ENCODE measurements at places on chromosomes 1 and 21. TPM values are rescaled to one million over a fixed set of nuclear protein-coding genes. Genes with fewer than 3 reads are reported as not detected.

Gene KRTAP21-2
- not detected for total RNA-seq

Gene MANEAL
- 0.57 TPM for total RNA-seq

Gene CFHR3
- not detected for total RNA-seq

Gene HAO2
- total RNA-seq, result not detected

Gene FLVCR1
- 9.2 TPM for total RNA-seq

Gene CDA
- total RNA-seq, result 2.0 TPM

Gene AADACL4
- not detected for total RNA-seq

Gene RBBP4
- total RNA-seq, result 163 TPM

Gene CRYAA
- not detected for total RNA-seq

Gene MAP3K7CL
- 26.6 TPM for total RNA-seq

Gene HFM1
- total RNA-seq, result 0.22 TPM

Gene NBPF20
- total RNA-seq, result 1.8 TPM

Gene PRDM16
- total RNA-seq, result 1.3 TPM

Gene XCL2
- total RNA-seq, result not detected

Gene FMN2
- total RNA-seq, result 5.4 TPM

Gene ERI3
- 55.4 TPM for total RNA-seq

Gene PTGER3
- 1.6 TPM for total RNA-seq

Gene PSMA5
- 70.7 TPM for total RNA-seq

Gene ADGRL2
- total RNA-seq, result 10.7 TPM

Gene PLA2G5
- not detected for total RNA-seq

Gene PTGFR
- 4.6 TPM for total RNA-seq

Gene SIPA1L2
- 21.4 TPM for total RNA-seq
